ENCODE measurements at places on chromosomes 13 and 19.

DNA sequence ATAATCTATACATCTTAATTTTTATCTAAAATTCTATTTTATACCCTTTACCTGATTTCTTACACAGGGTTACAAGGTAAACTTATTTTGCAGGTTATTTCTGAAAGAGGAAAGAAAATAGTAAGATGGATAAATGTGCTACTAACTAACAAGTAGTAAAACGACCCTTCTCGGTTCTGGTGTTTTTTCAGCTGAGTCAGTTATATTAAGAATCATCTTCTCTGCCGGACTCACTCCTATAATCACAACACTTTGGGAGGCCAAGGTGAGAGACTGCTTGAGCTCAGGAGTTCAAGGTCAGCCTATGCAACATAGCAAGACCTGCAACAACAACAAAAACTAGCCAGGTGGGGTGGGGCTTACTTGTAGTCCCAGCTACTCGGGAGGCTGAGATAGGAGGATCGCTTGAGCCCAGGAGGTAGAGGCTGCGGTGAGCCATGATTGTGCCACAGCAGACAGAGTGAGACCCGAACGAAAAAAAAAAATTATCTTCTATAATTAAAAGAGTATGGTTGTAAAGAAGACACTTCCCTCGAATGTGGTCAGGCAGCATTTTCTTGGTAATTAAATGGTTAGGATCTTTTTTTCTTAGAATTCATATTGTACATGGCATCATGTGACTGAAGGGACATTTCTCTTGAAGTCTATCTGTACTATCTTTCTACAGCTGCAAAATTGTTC, 27.9 kb upstream of the RCBTB2 start:
- DNase-seq = no peak

DNA sequence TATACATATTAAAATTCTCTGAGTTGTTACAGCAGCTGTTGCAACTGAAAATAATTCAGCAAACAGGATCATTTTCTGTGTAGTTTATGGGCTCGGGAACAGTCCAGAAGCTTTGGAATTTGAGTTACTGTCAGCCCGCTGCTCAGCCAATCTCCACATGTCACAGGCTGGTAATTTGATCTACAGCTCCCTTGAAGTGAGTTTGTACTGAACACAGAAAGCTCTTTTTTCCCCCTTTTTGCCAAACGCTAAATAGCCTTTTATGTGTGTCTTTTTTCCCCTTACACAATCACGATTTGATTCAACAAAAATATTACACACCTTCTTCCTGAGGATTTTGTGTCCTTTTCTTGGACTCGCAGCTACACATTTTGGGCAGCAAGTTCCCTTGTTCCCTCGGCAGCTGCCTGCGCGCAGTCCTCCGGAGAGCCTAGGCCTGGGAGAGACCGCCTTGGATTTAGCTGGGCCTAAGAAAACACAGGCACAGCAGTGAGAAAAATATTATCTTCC, 371.4 kb downstream of the KCNRG start:
- no peak for DNase-seq

- peak; percentile 63 for DNase-seq
These were observed 2.1 kb downstream of the MAST1 start for GRCh38 chr19:12840091-12841079.

DNA sequence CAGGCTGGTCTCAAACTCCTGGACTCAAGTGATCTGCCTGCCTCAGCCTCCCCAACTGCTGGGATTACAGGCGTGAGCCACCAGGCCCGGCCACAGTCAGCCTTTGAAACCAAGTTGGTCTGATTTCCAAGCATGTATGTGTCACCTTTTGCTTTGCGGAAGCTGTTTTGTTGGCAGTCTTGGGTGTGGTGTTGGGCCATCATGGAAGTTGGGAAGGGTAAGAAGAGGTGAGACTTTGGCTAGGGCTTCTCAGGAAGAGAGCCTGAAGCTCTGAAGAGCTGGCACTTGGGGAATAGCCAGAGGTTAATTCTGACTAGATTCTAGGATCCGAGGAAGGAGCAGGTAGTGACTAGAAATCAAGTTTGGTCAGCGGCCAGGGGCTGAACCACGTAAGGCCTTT, 2.8 kb downstream of the RSPH6A start:
- no peak for DNase-seq

DNA sequence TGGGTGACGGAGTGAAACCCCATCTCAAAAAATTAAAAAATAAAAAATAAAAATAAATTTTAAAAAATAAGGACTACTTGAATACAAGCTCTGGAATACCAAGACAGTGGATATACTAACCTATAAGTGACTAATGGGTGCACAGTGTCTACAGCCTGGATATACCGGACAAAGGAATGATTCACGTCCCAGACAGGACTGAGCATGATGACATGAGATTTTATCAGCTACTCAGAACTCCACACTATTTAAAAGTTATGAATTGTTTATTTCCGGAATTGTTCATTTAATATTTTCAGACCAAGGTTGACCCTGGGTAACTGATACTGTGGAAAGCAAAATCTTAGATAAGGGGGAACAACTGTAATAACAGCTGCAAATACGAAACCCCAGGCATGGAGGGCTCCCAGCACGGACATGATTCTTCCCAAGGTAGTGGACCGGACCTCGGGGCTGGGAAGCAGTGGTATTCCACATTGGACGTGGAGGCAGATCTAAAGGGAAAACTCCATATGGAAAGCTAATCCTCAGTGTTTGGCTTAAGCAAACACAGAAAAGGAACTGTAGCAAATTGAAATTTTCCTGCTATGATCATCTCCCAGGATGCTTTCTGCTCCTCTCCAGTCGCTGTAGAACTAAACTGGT, 102.6 kb upstream of the TSHZ3 start:
- DNase-seq = no peak

- peak; percentile 47 for DNase-seq
These were observed 11.5 kb upstream of the CNFN start for GRCh38 chr19:42401365-42402303.

GRCh38 chr13:31756346-31756745, 17.0 kb downstream of the RXFP2 start:
- no peak for DNase-seq

GRCh38 chr19:19459707-19460251, 54.3 kb downstream of the GATAD2A start:
- no peak for DNase-seq
